ENCODE measurements at places on chromosomes 2 and 18. TPM values are rescaled to one million over a fixed set of nuclear protein-coding genes. Genes with fewer than 3 reads are reported as not detected.

The FAM228A gene
- 0.18 TPM for total RNA-seq

The COBLL1 gene
- 8.0 TPM for total RNA-seq

The FANCL gene
- total RNA-seq = 9.8 TPM

The EPHA4 gene
- total RNA-seq = 26.7 TPM

The LBX2 gene
- 2.9 TPM for total RNA-seq

The EVA1A gene
- total RNA-seq = 13.4 TPM

The SH3BP4 gene
- 25.4 TPM for total RNA-seq

The HOXD13 gene
- 0.09 TPM for total RNA-seq
